ENCODE measurements at places on chromosomes 13 and 19. TPM values are rescaled to one million over a fixed set of nuclear protein-coding genes. Genes with fewer than 3 reads are reported as not detected.

The NAPA gene
- total RNA-seq = 33.4 TPM

The CKM gene
- 39.0 TPM for total RNA-seq

The SIGLEC8 gene
- 0.90 TPM for total RNA-seq

The IGFL3 gene
- total RNA-seq = not detected

The F2RL3 gene
- total RNA-seq = 0.63 TPM

The ATP4B gene
- not detected for total RNA-seq
